Spinal cord (tissue), 10 donors: ENCODE measurements at places on chromosomes 7 and 10. TPM values are rescaled to one million over a fixed set of nuclear protein-coding genes. Genes with fewer than 3 reads are reported as not detected.

The ARHGEF35 gene
- total RNA-seq, result 2.0 TPM

The THSD7A gene
- 50.5 TPM for total RNA-seq

The INHBA gene
- 2.9 TPM for total RNA-seq

The PNLIP gene
- 0.11 TPM for total RNA-seq

DNA sequence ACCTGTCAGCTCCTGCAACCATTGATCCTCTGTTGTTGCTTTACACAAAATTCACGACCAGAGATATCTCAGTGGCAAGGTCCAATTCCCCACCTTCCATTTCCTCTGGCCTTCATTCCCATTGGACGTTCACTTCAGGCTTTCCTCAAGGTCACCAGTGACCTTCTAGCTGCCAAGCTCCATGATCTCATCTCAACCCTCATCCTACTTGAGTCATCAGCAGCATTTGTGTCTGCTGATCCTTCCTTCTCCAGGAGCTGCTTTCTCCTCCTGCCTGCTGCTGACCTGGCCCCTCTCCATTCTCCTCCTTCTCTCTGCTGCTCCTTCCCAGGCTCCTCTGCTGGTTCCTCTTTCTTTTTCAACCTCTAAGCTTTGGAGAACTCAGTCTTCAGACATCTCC is 66.2 kb upstream of the C10orf90 start:
- no peak for DNase-seq

DNA sequence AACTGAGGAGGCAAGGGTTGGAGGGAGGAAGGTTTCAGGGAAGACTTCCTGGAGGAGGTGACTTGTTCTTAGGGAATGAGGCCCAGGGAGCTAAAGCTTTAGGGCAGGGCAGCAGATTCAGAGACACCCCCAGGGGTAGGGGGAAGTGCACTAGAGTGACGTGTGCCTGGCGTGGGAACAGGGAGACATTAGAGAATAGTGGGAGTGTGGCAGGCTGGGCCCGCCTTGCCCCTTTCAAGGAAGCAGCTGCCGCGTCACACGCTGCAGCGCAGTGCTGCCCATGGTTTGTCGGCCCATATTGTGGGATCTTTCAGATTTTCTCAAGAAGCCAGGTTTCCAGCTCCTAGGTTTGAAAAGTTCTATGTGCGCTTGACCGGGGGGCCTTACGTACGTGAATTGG is 139.4 kb downstream of the LHPP start:
- DNase-seq, result no peak

- DNase-seq, result peak; percentile 52
These were observed 71.9 kb downstream of the FAM13C start for GRCh38 chr10:59290448-59290847.
